CD4-positive, alpha-beta T cell treated with Interleukin-15 for 4 hours (primary cell): ENCODE measurements at places on chromosomes 7 and 10.

DNA sequence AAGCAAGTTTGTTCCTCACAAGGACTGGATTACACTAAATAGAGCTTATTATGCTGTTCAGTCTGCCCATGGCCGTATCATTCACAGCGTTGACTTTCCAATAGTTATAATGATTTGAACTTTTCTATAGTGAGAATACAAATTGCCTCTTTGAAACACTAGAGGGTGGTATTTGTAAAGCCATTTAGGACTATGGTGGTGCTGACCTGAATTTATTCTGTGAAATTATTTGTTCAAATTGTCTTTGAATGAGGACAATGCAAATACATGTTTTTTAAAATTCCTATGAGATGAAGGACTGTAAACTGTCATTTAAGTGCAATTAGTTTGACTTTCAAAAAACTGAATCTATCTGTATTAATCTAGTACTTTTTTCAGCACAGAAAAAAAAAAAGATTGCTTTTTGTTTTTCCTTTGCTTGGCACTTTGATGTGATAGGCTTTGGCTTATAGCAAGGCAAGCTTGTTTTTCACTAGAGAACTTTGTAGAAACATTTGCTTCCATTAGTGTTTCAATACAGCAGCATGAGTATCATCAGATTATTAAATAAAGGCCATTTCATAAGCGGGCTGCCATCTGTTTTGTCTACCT lies 122.7 kb upstream of the TMEM229A start:
- DNase-seq: no peak

- DNase-seq: no peak
Measured at GRCh38 chr7:154574235-154574634, 428.7 kb downstream of the PAXIP1 start.

DNA sequence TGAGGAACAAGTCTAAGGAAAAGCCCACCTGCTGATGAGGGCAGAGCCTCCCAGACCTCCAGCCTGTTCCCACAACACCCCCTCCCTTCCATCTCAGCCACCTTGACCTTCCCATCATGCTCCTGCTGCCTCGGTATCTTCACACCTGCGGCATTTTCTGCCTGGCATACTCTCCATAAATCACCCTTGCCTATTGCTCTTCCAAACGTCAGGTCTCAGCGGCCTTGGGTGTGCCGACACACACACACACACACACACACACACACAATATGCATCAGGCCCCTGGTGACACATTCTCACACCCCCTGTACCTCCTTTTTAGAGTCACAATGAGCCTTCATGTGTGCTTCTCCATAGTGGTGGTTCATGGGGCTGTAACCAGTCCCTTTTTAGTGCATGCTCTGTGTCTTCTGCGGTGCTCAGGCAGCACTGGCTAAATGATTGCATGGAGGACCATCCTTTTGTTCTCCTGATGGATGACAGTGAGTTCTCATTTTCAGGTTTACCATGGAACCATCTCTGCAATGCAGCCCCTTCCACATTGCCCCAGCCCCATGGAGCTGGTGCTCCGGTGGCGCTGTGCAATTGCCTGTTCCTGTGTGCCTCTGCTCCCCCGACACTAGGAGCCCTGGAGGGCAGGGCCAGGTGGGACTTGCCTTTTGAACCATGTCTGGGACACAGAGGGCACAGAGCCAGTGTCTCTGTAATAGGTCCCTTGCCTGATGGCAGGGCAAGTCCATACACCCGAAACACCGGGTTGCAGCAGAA lies 4.5 kb downstream of the ADIRF start:
- no peak for DNase-seq

- DNase-seq: no peak
Measured at GRCh38 chr7:68364886-68365625, 1233.2 kb upstream of the AUTS2 start.
